CD8-positive, alpha-beta T cell (primary cell): ENCODE measurements at places on chromosomes 4 and X.

- no peak for DNase-seq
Measured at GRCh38 chrX:123184219-123184865, at the start of gene GRIA3. TSS of gene GRIA3 (plus strand) at chrX:123184278. CDS start at chrX:123184536, 258 bp downstream.

DNA sequence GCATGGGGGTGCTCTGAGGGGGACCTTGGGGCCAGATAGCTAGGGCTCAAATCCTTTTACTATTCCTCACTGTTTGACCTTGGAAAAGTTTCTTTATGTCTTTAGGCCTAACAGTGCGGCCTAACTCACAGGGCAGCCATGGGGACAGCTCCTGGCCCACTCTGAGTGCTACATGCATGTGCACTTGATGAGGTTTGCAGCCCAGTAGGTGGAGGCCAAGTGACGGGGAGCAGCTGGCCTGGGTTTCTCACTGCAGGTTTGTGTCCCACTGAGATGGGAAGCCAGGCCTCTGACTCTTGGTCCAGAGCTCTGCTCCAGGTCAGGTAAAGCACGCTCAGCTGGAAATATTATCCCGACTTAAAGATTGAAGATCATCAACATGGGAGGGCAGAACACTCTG is 102.8 kb downstream of the SLC2A9 start:
- DNase-seq, result no peak

DNA sequence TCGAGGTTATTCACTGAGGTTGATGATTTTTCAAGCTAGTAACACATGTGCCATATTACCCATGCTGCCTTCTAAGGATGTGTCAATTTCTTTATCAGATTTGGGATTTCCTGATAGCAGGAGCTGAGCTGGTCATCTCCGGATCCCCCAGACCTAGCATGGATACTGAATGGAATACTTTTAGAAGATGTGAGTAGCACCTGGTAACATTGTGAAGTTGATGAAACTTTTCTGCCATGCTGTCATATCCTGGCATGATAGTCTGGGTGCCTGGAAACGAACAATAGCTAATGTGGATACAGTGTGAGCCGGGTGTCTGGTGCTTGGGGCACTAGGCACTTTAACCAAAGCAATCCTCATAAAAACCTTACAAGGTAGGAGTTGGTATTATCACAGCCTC is 11.0 kb upstream of the CYTL1 start:
- no peak for DNase-seq

DNA sequence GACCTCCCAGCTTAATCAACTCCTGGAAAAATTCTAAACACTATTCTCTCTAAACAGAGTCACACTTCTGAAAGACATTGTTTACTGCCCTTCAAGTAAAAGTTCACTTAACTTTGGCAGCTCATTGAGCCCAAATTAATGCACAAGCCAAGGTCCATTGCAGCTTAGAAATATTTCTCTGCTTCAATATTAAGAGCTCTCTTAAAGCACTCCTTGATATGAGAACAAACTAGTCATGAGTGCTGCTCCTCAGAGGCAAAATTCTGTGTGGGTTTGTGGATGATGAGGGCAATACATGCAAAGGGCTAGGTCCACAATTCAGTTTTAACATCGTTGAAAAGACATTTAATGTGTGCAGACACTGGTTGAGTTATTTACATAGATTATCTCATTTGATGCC is 12.8 kb upstream of the FMR1 start:
- no peak for DNase-seq

- no peak for DNase-seq
Measured at GRCh38 chrX:23515028-23515427, 152.3 kb upstream of the PRDX4 start.

- DNase-seq, result no peak
Measured at GRCh38 chrX:9626379-9626778, 139.3 kb downstream of the GPR143 start.

GRCh38 chrX:120790118-120790517 is 85.5 kb downstream of the CT47B1 start:
- DNase-seq, result no peak

- no peak for DNase-seq
Measured at GRCh38 chr4:79237851-79238250, 88.0 kb downstream of the NAA11 start.
